ENCODE measurements at places on chromosomes 1 and 21. TPM values are rescaled to one million over a fixed set of nuclear protein-coding genes. Genes with fewer than 3 reads are reported as not detected.

MYOG gene
- total RNA-seq = 247 TPM

FAM110D gene
- total RNA-seq = 1.0 TPM

KRTAP7-1 gene
- total RNA-seq = not detected

TTC24 gene
- not detected for total RNA-seq

KCNJ6 gene
- total RNA-seq = 0.52 TPM

SLAMF1 gene
- not detected for total RNA-seq
